ENCODE measurements at places on chromosomes 2 and 18.

DNA sequence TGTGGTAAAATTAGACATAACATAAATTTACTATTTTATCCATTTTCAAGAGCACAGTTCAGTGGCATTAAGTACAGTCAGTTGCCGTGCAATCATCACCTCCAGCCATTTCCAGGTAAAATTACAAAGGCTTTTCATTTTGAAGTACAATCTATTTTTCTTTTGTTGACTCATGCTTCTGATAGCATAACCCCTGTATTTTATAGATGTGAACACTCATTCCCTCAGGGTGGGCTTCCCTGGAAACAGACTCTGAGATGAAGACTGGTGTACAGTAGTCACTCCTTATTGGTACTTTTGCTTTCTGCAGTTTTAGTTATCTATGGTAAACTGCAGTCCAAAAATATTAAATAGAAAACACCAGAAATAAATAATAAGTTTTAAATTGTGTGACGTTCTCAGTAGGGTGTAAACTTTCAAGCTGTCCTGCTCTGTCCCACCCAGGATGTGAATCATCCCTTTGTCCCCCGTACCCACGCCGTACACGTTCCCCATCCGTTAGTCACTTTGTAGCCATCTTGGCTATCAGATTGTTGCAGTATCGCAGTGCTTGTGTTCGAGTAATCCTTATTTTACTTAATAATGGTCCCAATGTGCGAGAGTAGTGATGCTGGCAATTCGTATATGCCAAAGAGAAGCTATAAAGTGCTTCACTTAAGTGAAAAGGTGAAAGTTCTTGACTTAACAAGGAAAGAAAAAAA, 41.1 kb upstream of the NAB1 start:
- DNase-seq = no peak
- no peaks in the 10 kb centered on the region for H3K36me3 ChIP-seq
- no peak overlapping the region for H3K4me3 ChIP-seq
- peaks cover 2% of the 10 kb centered on the region for H3K4me1 ChIP-seq
- H3K27ac ChIP-seq = no peak overlapping the region

DNA sequence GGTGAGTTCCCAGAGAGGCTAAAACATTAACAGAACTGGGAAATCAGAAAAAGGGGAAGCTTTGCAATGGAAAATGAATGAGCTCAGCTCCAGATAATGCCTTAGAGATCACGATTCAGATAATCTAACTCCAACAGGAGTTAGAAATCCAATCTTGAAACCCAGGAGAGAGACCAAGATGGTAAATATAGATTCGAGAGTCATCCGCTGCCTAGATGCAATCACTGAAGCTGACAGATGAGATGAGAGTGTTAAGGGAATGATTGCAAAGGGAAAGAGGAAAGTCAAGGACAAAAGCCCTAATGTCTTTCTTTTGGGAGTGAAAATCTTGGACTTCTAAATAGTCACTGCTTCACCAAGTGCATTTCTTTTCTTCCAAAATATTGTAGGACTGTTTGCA, 722.0 kb downstream of the EPHA4 start:
- no peaks in the 10 kb centered on the region for H3K36me3 ChIP-seq
- no peak overlapping the region for H3K27ac ChIP-seq
- no peak for DNase-seq
- H3K27me3 ChIP-seq = peaks cover 8% of the 10 kb centered on the region

DNA sequence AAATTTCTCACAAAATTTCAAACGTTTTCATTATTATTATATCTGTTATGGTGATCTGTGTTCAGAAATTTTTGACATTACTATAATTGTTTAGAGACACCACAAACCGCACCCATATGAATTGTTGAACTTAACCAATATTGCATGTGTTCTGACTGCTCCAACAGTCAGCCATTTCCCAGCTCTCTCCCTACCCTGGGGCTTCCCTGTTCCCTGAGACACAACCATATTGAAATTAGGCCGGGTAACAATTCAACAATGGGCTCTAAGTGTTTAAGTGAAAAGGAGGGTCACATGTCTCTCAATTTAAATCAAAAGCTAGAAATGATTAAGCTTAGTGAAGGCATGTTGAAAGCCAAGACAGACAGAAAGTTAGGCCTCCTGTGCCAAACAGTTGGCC, 424.0 kb downstream of the DSC3 start:
- DNase-seq = no peak
- H3K27ac ChIP-seq = no peak overlapping the region
- H3K36me3 ChIP-seq = no peaks in the 10 kb centered on the region
- no peaks in the 10 kb centered on the region for H3K4me1 ChIP-seq
- H3K27me3 ChIP-seq = no peaks in the 10 kb centered on the region

DNA sequence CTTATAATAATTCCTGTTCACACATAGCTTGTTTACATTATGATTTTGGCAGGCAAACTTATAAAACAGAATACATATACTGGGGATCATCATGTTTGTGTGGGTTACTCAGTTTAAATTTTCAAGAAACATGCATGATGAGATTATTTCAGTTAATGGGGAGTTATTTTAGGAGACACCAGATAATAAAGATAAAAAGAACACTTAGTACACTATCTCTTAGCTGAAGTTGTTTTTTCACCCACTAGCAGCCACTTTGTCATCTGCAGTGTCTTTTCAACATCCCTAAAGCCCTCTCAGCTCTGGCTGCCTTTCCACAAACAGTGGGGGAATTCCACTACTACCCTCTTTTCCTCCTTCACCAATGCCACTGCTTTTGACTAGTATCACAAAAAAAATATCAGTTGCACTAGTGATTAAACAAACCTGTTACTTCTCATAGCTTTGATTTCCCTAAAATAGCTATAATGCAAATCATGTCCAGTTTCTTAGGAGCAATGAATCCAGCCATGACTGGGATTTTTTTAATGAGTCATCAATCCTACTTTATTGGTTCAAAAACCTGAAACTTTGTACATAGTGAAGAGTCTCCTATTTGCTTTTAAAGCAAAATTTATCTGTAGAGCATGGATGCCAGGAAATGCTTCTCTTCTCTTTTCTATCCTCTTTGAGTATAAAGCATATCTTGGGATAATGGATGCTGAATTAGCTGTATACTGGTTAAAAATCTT, 156.7 kb upstream of the TFPI start:
- no peaks in the 10 kb centered on the region for H3K27me3 ChIP-seq
- H3K27ac ChIP-seq = no peak overlapping the region
- no peak overlapping the region for H3K4me3 ChIP-seq

GRCh38 chr2:127469974-127470373, 51.7 kb downstream of the PROC start:
- peaks cover 15% of the 10 kb centered on the region for H3K4me1 ChIP-seq
- H3K27ac ChIP-seq = no peak overlapping the region
- H3K36me3 ChIP-seq = peaks cover 14% of the 10 kb centered on the region
- no peak overlapping the region for H3K4me3 ChIP-seq
- no peaks in the 10 kb centered on the region for H3K27me3 ChIP-seq

DNA sequence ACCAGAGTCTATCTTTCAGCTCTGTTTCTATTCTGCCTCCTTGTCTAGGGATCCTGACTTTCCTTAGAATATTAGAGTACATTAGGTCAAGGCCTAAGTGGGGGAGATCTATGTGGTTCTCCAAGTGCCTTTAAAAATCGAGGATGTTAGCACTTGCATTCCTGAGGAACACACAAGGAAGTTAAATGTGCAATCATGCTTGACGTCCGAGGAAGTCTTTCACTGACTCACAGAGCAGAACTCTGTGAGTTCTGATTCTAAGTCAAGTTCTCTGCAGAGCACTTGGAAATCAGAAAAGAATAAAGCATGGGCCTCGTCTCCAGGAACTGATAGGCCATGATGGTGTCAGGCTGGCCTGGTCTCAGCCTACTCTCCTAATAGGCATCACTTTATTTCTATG, 17.2 kb downstream of the FHOD3 start:
- H3K27me3 ChIP-seq = peaks cover 50% of the 10 kb centered on the region
- H3K36me3 ChIP-seq = peaks cover 3% of the 10 kb centered on the region
- DNase-seq = no peak
- peaks cover 3% of the 10 kb centered on the region for H3K4me1 ChIP-seq
- no peak overlapping the region for H3K27ac ChIP-seq

- H3K27ac ChIP-seq = no peak overlapping the region
- no peaks in the 10 kb centered on the region for H3K36me3 ChIP-seq
- H3K27me3 ChIP-seq = no peaks in the 10 kb centered on the region
- peak; percentile 15 for DNase-seq
- H3K4me1 ChIP-seq = peaks cover 23% of the 10 kb centered on the region
Measured at GRCh38 chr2:105934467-105934866, 189.8 kb downstream of the NCK2 start.

- no peak for DNase-seq
- peaks cover 19% of the 10 kb centered on the region for H3K27me3 ChIP-seq
- no peak overlapping the region for H3K27ac ChIP-seq
Measured at GRCh38 chr2:186559848-186560247, 30.0 kb upstream of the ITGAV start.

DNA sequence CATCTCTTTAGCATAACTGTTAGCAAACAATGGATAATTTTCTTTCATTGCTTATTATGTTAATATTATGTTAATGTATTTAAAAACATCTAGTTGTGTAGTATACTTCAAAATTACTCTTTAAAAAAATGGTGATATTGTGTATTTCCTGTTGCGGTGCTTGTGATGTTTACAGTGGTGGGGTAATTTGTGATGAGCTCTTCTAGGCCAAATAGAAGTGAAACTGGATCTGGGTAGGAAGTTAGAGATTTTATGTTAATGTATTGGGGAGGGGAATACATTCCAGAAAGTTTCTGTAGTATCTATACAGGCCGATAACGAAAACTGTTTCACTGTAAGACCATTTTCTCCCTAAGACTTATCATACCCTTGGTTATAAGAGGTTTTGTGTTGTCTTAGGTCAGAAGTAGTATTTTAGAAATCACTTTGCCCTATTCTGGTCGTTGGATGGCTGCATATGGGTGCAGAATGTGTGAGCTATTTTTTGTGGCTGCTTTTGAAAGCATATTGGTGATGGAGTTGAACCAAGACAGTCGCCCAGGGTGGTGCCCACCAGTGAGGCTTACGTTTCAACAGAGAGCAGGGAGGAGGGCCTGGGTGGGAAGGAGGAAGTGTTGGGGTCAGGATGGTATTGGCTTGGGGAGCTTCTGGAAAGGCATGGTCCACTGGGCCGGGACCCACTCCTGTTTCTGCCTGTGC, 5.8 kb downstream of the TSHZ1 start:
- DNase-seq = no peak
- H3K27me3 ChIP-seq = no peaks in the 10 kb centered on the region
- peaks cover 47% of the 10 kb centered on the region for H3K4me1 ChIP-seq
- peak overlapping the region; percentile 94 for H3K27ac ChIP-seq
- H3K4me3 ChIP-seq = peak overlapping the region; percentile 70
- H3K36me3 ChIP-seq = no peaks in the 10 kb centered on the region

DNA sequence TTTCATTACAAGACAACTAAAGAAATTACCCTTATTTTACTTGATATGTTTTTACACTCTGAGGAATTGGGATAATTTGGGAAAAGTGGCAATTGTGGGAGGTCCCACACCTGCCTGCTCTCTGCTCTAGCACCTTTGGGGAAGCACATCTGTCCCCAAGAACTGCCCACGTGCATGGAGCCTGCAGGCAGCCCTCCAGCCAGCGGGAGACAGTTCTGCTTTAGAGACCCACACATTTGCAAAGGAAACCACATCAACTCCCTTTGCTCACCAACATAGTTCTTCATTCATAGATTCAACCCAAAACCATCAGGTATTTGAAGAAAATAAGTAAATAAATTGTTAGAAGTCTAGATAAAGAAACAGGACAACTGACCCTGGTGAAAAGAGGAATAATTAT, 239.9 kb upstream of the ID2 start:
- no peak for DNase-seq
- no peak overlapping the region for H3K27ac ChIP-seq
- peaks cover 2% of the 10 kb centered on the region for H3K36me3 ChIP-seq
- peaks cover 32% of the 10 kb centered on the region for H3K4me1 ChIP-seq
